ENCODE measurements at places on chromosomes 3 and 15. TPM values are rescaled to one million over a fixed set of nuclear protein-coding genes. Genes with fewer than 3 reads are reported as not detected.

The GOLGA6A gene
- polyA plus RNA-seq: not detected

The GABRB3 gene
- polyA plus RNA-seq: 5.1 TPM

The REC114 gene
- polyA plus RNA-seq: 0.55 TPM

The BCL2A1 gene
- polyA plus RNA-seq: 0.25 TPM

The WDR93 gene
- 4.0 TPM for polyA plus RNA-seq

The CSTA gene
- polyA plus RNA-seq: 0.85 TPM

The C3orf20 gene
- 0.77 TPM for polyA plus RNA-seq

The DAZL gene
- polyA plus RNA-seq: not detected

GRCh38 chr3:121863801-121864200 is 28.8 kb downstream of the EAF2 start:
- no peak for DNase-seq

DNA sequence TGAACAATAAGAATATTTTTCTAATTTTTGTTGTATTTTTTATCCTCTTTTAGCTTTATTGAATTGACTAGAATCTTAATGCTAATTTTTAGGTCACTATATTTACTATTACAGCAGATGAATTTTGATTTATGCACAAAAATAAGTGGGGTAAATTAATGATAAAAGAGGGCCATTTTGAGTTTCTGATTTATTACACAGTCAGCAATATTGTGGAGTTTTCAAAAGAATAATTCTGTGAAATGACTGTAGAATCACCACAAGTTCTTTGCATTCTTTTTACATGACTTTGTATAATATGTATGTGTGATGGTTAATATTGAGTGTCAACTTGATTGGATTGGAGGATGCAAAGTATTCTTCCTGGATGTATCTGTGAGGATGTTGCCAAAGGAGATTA is 812.4 kb upstream of the DPPA4 start:
- no peak for DNase-seq

GRCh38 chr3:197730200-197730599 is 6.5 kb downstream of the RUBCN start:
- no peak for DNase-seq

- DNase-seq: no peak
Measured at GRCh38 chr3:157046520-157046919, 113.4 kb downstream of the CCNL1 start.

DNA sequence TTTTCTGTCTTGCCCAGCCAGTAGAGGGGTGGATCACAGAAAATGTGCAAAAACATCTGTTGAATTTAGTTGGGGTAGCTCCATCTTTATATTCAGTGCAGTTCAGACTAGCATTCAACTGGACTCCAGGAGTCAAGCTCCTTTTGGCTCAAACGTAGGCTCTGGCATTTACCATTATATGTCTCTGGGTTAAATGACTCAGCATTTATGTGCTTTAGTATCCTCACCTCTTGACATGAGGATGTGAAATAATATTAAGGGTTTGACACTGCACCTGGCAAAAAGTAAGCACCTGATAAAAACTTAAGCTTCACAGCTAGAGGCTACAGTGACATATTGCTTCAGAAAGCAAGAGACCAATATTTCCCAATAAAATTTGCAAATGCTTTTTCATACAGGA is 14.8 kb downstream of the PRC1 start:
- no peak for DNase-seq

GRCh38 chr3:135084405-135084804 is 289.3 kb downstream of the EPHB1 start:
- no peak for DNase-seq

GRCh38 chr3:126100269-126100633 is 16.3 kb upstream of the SLC41A3 start:
- DNase-seq: no peak

GRCh38 chr3:105516972-105517371 is 150.3 kb downstream of the ALCAM start:
- DNase-seq: no peak

GRCh38 chr15:84599906-84600305 is 903 bp upstream of the ZSCAN2 start:
- no peak for DNase-seq

DNA sequence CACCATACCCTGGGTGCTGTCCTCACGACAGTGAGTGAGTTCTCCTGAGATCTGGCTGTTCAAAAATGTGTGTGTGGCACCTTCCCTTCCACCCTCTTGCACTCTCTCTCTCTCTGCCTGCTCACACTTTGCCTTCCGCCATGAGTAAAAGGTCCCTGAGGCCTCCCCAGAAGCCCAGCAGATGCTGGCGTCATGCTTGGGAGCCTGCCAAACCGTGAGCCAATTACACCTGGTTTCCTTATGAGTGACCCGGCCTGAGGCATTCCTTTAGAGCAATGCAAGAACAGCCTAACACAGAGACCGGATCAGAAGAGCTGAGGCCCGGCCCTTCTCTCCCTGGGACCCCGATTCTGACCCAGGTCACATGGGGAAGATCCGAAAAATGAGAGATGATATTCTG is 15.4 kb downstream of the TMEM44 start:
- no peak for DNase-seq

DNA sequence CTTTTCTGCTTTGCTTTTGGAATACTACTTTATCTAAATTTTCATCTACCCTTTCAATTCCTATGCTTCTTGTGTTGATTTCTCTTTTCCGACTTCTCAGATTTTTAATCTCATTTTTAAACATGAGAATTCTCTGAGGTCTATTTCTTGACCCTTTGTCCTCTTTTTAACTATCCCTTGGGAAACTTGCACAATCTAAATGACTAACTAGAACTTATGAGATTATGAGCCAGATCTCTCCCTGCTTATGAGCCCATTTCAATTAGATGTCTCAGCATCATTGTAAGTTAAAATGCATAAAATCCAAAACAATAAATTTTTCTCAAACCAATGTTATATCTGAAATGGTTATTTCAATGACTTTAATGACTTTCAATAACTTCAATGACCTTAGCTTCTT is 296.9 kb upstream of the AGTR1 start:
- no peak for DNase-seq

GRCh38 chr3:152264378-152264777 is 4.4 kb upstream of the MBNL1 start:
- no peak for DNase-seq

- no peak for DNase-seq
Measured at GRCh38 chr3:81871358-81872155, 110.1 kb upstream of the GBE1 start.

DNA sequence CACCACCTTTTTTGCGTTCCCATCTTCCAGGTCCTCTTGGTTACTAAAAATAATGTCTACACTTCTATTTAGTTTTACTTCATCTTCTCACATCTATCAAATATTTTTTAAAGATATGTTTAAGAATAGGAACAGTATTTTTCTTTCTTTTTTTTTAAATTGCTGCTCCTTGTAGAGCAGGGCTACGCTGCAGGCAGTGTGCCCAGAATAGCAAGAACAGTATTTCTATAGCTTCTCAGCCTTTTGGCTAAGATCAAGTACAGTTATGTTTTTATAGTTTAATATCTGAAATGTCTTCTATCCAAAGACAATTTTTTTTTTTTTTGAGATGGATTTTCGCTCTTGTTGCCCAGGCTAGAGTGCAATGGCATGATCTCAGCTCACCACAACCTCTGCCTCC is 73.0 kb downstream of the MYO9A start:
- no peak for DNase-seq

GRCh38 chr3:37287776-37288175 is 113.4 kb upstream of the LRRFIP2 start:
- no peak for DNase-seq

DNA sequence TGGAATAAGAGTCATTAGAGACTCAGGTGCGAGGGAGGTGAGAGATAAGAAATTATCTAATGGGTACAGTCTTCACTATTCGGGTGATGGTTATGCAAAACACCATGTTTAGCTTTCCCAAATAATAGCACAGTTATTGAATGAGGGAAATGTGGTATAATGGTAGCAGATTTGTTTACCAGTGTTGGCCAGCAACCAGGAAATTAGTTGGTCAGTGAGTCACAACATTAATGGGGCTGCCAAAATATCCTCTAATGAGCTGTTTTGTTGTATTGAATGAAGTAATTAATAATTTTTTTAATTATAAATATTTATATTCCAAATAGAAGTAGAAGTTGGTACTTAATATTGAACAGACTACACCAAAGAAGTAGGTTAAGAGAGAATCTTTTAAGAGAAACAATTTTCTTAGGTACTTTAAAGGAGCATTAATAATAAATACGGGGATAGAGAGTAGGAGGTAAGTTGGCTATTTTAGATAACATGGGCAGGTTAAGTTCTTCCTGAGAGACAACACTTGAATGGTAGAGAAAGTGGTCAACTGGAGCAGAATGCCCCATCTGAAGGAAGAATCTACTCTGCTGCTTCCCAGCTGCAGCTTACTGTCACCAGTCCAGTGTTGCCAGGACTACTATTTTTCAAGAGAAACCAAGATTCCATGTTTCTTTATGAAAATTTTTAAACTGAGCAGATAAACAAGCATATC is 218.8 kb downstream of the UBE2E2 start:
- no peak for DNase-seq

GRCh38 chr15:63436872-63437375 is 55.3 kb upstream of the CA12 start:
- peak; percentile 78 for DNase-seq

DNA sequence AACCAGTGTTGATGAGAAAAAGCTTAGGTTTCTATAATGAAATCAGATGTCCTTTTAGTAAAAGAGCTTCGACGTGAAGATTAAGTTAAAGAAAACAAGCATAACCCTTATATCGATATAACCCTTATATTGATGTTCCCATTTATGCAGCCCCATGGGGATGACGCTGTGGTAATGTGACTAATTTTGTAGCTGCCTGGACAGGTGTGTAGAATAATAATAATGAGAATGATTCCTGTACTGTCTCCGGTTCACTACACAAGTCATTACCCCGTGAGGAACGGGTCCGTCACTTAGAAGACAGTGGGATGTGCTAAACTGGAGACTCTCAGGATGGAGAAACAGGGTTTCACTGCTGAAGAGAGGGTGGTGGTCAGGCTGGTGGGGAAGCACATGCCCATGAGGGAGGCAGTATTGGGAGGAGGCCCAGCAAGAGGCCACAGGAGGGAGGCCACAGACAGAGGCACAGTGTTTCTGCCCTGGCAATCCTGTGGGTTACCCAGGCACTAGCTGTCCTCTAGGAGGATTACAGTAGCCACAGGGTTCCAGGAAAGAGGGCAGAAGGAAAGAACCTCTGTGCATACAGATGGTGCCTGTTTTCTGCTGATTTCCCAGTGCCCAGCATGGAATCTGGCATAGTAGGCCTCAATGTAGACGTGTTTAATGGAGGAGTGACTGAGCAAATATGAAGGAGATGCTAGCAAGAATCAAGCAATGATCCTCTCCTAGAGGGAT is 191.1 kb upstream of the TSC22D2 start:
- no peak for DNase-seq

GRCh38 chr3:71132995-71133730 is 450.4 kb downstream of the FOXP1 start:
- DNase-seq: no peak

- DNase-seq: no peak
Measured at GRCh38 chr3:50423543-50423942, 64.2 kb upstream of the TMEM115 start.

GRCh38 chr15:57943171-57943570 is 122.3 kb downstream of the ALDH1A2 start:
- DNase-seq: no peak

DNA sequence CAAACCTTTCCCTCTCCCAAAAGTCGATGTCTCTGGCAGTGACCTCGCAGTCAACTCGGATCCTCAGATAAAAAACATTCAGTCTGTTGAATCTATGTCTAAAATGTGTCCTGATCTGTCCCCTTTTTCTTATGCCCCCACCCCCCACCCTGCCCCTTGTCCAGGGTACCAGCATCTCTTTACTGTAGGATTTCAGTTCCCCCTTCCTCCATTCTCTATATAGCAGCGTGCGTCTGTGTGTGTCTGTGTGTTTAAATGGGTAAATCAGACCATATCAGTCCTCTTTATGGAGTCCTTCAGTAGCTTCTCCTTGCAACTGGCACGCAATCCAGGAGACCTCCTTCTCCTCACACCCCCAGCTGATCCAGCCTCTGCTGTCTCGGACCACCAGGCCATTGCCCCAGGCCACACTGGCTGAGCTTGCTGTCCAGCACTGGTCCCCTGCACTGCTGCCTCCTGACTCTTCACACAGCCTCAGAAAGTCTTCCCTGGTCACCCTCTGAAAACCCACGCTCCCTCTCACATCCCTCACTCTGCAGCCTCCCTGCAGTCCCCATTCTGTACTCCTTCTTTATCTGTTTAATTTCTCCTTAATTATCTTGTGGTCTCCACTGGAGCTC is 1.5 kb downstream of the LRRK1 start:
- DNase-seq: no peak

All from renal pelvis (tissue), 12 donors.